ENCODE measurements at places on chromosomes 1 and 21.
A peak's percentile ranks its signal among the peaks of the same experiment; 100 is the strongest.

DNA sequence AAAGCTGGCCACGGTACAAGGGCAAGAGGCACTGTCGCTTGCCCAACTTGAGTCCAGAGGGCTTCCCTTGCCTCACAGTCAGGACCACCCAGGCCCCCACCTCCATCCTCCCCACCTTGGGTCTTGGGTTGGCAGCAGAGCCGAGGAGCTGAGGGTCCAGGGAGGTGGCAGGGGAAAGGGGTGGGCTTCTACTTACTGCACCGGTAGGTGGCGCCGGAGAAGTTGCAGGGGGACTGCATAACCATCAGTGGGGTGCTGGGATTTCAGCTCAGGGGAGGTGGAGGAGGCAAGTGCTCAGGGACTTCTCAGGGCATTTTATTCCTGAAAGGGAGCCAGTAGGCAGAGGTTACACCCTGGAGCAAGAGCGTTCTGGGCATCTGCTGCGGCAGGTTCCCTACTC is 44.0 kb downstream of the TRIM62 start:
- no peak for DNase-seq

GRCh38 chr1:94929351-94930217 is 2.7 kb upstream of the CNN3 start:
- no peak for DNase-seq

GRCh38 chr1:203034422-203035110 is 8.3 kb downstream of the PPFIA4 start:
- DNase-seq, result no peak

DNA sequence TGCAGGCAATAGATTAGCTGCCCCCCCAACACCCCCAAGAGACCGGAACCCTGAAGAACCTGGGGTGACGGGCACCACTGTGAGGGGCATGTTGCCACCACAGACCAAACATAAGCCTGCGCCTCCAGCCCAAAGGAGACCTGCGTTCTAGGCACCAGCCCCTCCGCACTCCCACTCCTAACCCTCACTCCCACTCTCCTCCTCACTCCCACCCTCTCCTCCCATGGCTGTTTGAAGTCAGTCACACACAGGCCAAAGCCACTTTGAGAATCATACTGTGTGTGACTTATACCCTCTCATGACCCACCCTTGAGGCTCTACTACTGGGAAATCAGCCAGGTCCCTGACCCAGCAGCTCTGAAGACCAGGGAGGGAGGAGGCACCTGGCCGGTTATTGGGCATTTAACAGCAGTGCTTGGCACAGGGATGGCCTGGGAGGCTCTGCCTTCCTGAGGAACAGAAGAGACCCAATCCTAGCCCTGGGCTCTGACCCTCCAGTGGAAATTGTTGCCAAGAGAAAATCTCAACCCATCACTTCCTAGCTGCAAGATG is 43.5 kb downstream of the FBXO2 start:
- no peak for DNase-seq

DNA sequence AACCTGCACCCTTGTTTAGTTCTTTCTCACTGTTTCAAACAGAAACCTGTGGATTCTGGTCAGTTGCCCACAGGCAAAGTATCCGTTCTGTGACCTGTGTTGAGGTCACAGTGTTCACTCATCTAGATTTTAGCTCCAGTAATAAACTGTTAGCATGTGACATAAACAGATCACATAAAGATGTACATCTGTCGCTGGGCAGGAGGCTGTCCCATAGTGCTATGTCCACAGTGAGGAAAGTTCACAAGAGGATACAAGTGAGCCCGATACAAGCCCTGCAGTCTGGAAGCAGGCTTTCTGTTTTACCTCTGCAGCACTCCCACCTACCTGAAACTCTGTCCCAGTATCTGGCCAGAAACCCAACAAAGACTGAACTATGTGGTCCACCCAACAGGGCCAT is 28.4 kb downstream of the LMX1A start:
- no peak for DNase-seq

GRCh38 chr1:47996060-47996405 is 1.2 kb downstream of the TRABD2B start:
- no peak for DNase-seq

GRCh38 chr21:24023402-24023801 is 1583.9 kb downstream of the MRPL39 start:
- DNase-seq, result no peak

GRCh38 chr1:90899263-90899662 is 122.6 kb downstream of the ZNF644 start:
- DNase-seq, result no peak

- no peak for DNase-seq
Measured at GRCh38 chr1:5329068-5329739, 663.0 kb downstream of the NPHP4 start.

- DNase-seq, result no peak
Measured at GRCh38 chr1:63912643-63913042, 138.8 kb downstream of the ROR1 start.

DNA sequence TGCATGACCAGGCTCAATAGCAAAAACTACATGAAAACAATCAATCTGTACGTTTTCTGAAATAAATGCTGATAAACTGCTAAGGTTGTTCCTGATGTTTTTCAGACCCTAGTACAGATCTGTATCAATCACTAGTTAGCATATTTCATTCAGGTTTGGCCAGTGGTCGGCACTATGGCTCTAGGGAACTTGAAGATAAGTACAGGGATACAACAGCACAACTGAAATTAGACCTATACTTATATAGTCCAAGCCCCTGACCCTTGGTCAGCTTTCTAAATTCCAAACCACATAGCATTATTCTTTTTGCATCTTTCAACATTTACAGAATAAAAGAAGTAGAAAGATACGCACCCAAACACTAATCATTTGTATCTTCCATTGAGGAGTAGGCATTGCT is 142.7 kb downstream of the PLPPR4 start:
- DNase-seq, result no peak

- DNase-seq, result peak; percentile 63
Measured at GRCh38 chr1:218171302-218171893, 113.7 kb upstream of the RRP15 start.
